ENCODE measurements at places on chromosomes 3 and 15.

DNA sequence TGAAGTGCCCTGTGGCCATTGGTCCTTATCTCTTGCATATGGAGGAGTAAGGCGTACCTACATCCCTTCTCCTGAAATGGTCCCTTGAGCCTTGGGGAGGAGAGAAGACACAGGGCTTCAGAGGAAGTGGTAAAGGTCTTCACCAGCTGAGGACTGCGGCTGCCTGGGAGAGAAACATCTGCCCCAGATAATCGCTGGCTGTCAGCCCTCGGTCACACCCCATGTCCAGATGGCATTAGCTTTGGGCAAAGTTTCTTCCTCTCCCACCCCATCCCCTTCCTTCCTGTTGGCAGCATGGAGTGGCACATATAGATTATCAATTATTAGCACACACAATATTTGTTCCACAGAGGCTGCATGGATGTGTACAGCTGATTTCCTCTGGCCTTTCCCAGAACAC is 61.6 kb downstream of the LRTM1 start:
- DNase-seq, result no peak

DNA sequence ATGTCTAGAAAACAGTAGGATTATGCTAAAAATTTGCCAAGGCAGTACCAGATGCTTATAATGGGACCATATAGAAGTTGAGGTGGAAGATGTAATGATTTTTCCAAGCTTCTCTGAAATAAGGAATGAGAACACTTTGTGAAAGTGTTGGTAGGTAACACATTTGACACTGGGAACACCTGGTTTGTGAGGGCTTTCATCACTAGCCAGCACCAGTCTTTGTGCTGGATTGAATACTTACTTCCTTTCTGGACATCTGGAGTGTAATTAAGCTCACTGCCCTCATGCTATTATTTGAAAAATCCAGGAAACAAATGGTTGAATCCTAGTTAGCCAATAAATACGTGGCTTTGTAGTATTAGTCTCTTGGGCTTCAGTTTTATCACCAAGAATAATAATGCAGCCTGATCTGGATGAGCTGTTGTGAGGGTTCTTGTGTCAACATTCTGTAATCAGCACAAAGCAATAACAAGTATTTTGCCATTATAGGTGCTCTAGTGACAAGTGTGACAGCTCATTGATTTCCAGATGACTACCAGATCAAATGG is 12.9 kb downstream of the CCDC80 start:
- DNase-seq, result no peak

- no peak for DNase-seq
Measured at GRCh38 chr3:45799586-45799985, 3.2 kb upstream of the SLC6A20 start.

DNA sequence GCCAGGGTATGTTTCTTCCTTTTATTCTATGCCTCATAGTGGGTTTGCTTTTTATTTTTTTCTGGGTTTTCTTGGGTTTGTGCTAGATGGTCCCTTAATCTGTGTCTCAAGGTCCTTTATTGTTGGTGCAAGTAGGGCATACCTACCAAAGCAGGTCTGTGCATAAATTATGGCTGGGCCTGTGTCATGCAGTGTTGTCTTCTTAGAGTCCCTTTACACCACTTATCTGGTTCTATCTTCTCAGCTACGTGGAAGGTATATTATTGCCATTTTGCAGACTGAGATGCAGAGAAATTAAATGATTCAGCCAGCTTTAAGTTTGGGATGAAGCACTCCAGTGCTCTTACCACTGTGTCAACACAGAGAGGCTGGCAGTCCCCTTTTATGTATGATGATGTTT is 293.5 kb upstream of the SOX2 start:
- no peak for DNase-seq

- DNase-seq, result no peak
Measured at GRCh38 chr3:53354945-53355498, 7.7 kb upstream of the DCP1A start.

- no peak for DNase-seq
Measured at GRCh38 chr15:31799319-31799714, 231.0 kb upstream of the CHRNA7 start.

- DNase-seq, result no peak
Measured at GRCh38 chr3:172680684-172681083, 30.2 kb downstream of the NCEH1 start.

GRCh38 chr3:181974198-181974597 is 262.5 kb downstream of the SOX2 start:
- DNase-seq, result no peak

- DNase-seq, result no peak
Measured at GRCh38 chr3:10194328-10195071, 29.8 kb downstream of the IRAK2 start.

GRCh38 chr15:25544076-25544475 is 105.3 kb upstream of the UBE3A start:
- DNase-seq, result no peak

- no peak for DNase-seq
Measured at GRCh38 chr3:183393625-183394024, 34.8 kb downstream of the MCF2L2 start.

DNA sequence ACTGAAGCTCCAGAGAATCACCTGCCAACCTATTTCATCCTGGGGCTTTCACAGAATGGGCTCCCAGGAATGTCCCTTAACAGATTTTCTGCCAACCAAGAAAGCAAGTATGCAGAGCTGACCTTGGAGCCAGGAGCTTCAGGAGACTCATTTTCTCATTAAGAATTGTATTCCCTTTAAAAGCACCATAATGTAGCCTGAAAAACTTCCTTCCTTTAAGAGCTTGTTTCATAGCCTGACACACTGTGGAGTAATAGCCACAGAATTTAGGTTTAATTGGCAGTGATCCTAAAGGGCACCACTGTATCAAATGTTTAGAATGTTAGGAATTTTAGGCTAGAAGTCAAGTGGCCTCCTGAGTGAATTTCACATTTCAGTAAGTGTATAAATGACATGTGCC is 309.8 kb downstream of the GBE1 start:
- no peak for DNase-seq
